HCT116 (cell line): ENCODE measurements at places on chromosomes 5 and 9.
A peak's percentile ranks its signal among the peaks of the same experiment; 100 is the strongest.

GRCh38 chr5:157354800-157355199 is 88.9 kb downstream of the CYFIP2 start:
- DNase-seq, result no peak

DNA sequence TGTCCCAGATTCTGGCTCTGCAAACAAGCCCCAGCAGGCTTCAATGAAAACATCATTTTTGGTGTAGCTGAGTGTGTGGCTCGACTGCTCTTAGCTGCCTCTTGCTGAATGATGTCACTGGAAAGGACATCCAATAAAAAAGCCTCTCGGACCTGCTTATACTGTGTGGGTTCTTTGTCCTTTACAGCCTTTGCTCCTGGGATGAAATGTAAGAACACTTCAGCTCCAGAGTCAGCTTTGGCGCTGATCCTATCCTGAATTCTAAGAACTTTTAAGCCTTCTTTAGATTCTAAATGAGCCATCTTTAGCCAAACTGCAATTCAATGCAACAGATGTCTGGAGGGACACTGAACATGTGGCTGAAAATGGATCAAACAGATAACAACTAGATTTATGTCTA is 404.6 kb upstream of the C9orf72 start:
- DNase-seq, result no peak

- DNase-seq, result no peak
Observed at GRCh38 chr5:77010243-77010642, 20.0 kb upstream of the AGGF1 start.

DNA sequence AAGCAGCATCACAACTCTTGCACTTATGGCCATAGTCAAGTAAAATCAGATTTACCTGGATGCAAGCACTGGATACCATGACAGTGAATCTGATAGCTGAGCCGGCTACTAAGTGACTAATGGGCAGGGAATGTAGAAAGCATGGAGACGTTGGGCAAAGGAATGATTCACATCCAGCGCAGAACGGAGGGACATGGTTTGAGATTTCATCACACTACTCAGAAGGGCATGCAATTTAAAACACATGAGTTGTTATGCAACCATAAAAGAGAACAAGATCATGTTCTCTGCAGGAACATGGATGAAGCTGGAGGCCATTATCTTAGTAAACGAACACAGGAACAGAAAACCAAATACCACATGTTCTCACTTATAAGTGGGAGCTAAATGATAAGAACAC is 169.1 kb upstream of the PIK3R1 start:
- peak; percentile 24 for DNase-seq

- no peak for DNase-seq
Observed at GRCh38 chr5:110969502-110969901, 102.0 kb upstream of the TSLP start.

GRCh38 chr5:79793304-79793703 is 103.7 kb downstream of the CMYA5 start:
- DNase-seq, result no peak

- no peak for DNase-seq
Observed at GRCh38 chr5:35274839-35275509, 44.7 kb upstream of the PRLR start.

GRCh38 chr9:5631026-5631425 is 2.1 kb downstream of the RIC1 start:
- DNase-seq, result no peak

DNA sequence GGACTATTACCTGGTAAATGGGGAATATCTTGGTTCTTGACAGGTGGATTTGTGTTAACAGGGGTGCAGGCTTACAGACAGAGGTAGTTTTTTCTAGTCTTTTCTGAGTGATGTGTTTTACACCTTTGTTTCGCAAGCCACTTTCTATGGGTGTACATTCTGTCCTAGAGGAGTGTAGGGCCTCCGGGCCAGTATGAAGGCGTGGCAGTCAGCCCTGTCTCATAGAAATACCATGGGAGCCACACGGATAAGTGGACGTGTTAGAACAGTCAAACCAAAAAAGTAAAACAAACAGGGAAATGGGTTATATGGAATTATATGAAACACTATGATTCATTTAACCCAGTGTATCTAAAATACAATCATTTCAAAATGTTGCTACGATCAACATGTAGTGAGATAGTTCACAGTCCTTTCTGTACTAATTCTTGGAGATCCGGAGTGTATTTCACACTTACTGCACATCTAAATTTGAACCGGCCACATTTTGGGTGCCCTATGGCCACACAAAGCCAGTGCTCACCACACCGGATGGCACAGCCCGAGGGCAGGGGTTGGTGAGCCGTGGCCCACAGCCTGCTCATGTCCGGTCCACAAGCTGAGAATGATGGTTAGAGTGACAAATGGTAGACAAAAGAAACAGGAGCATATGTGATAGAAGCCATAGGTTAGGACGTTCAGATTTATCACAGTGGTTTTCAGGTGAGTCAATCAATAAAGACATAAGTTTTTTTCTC is 80.1 kb upstream of the IRX4 start:
- no peak for DNase-seq

GRCh38 chr9:101601904-101602765 is 7.4 kb upstream of the PPP3R2 start:
- DNase-seq, result peak; percentile 31
